ENCODE measurements at places on chromosomes 12 and 14.

DNA sequence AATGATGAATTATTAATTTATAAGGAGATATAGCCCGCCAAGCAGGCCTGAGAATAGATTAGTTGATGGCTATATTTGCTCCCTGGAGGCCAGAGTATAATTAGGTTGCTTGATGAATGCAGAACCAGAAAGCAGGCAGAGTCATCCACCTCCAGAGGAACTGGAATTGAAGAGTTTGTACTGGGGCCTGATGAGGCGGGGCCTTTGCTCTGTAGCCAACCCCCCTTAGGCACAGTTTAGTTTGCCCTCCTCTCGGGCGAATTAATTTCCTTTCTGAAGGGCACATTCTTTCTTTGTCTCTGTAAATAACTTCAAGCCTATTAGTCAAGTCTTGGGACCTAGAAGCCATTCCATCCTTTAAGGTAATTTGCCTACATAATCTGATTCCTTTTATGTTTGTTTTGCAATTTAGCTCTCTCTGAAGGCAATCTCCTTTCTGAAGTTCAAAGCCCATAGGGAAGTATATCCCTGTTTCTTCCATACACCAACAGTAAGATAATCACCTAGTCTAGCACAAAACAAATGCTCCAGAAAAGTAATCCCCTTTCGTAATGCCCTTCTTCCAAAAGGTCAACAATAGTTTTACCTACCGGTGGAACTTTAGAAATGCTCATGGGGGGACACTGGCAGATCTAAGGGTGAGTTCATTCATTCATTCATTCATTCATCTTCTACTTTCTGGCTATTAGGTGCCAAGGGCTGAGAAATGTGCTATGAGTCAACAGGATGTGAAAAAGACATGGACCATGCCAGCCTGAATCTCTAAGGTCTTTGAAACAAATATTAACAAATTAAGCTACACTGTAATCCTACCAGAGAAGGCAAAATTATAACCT lies 84.8 kb upstream of the NUDT4 start:
- DNase-seq, result no peak

- DNase-seq, result no peak
These were observed 25.8 kb downstream of the ACVR1B start for GRCh38 chr12:51977320-51977753.

GRCh38 chr12:116931665-116932064 lies 20.9 kb downstream of the FBXW8 start:
- no peak for DNase-seq

GRCh38 chr12:22355011-22355580 lies 20.6 kb upstream of the ST8SIA1 start:
- no peak for DNase-seq

DNA sequence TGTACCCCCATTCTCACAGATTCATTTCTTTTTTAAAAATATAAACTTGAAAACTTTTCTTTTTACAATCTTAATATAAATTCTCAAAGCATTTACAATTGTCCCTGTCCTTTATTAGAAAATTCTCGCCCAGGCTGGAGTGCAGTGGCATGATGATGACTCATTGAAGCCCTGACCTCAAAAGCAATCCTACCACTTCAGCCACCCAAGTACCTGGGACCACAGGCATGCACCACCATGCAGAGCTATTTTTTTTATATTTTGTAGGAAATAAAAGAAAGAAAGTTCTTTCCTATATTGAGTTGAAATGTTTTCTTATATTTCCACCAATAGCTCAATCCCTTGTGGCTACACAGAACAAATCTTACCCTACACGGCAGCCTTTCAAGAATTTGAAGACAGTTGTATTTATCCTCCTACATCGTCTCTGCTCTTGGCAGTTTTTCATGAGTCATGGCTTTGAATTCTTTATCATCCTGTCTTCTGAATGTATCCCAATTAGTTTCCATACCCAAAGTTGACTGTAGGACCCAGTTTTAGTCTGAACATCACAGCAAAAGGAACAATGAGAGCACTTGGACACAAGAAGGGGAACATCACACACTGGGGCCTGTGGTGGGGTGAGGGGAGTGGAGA lies 52.4 kb downstream of the SYT1 start:
- no peak for DNase-seq
